M059J (cell line): ENCODE measurements at places on chromosomes 7 and 10.

DNA sequence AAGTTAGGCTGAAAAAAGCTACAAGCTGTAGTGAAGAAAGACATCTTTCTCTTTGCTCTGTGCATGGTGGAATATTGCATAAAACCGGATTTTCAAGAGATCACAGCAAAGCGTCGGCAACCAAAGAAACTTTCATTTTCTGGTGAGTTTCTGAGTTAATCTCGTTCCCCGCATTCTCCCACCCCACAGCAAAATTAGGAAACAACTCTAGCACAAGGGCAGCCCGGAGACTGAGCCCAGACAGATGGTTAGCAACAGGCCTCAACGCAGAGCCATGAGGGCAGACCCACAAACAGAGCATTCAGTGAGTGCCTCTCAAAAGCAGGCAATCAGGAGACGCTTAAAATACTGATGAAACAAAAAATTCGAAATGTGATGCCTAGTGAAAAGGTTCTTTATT, 396.1 kb upstream of the KLF6 start:
- DNase-seq = no peak

GRCh38 chr10:14806318-14806717, 31.5 kb downstream of the CDNF start:
- no peak for DNase-seq

GRCh38 chr7:74061840-74062539, 21.6 kb upstream of the LIMK1 start:
- DNase-seq = peak; percentile 97

DNA sequence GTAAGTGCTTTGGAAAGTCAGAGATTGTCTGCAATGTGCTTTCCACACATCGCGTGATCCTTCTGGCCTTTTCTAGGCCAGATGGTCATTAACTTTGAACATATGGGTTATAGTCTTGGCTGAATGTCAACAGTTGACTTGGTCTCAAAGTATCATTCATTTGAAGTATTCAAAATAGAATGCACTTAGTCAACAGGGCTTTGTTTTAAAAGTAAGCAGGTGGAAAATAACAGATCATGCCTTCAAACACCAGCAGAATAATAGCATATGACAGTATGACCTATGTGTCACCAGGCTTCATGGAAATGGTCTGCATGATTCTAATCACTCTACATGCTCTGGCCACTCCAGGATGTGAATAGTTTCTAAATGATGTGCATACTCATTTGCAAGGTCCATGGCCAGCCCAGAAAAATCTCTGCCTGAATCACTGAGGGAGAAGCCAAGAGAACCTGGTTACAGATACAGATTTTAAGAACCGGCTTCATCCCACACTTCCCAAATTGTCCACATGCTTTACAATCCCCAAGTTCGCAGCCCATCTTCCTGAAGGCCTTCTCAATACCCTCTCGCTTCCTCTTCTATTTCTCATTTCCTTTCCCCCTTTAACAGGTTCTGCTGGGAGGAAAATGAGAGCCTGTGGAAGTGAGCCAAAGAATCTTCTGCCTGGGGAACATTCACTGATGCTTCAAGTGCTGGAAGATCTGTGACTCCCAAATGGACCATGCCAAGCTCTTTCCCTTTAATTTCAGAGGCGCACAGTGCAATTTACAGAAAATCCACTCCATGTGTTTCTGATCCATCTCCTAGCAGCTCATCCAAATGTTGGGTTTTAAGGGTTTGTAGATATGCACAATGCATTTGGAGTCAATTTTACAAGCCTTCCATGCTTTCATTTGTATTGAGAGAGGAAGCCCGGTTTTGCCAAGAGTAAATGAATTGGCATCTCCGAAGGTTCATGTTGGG, 122.8 kb upstream of the GDF10 start:
- DNase-seq = no peak

DNA sequence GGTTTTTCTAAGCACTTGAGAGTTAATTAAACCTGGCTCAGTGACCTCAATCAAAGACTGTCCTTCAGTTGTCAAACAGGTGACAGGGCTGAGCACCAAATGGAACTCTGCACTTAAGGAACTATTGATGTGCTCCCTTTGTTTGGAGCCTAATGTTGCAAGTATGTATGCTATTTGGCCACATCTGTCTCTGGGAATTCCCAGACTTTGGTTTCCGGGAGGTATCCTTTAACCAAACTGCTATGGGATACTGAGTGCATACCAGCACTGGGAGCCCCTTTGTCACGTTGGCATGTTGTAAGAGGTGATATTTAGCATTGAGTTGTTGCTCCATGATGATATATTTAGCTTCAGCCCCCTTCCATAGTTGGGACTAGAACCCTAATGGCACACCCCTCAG, 25.2 kb downstream of the ASZ1 start:
- peak; percentile 5 for DNase-seq

DNA sequence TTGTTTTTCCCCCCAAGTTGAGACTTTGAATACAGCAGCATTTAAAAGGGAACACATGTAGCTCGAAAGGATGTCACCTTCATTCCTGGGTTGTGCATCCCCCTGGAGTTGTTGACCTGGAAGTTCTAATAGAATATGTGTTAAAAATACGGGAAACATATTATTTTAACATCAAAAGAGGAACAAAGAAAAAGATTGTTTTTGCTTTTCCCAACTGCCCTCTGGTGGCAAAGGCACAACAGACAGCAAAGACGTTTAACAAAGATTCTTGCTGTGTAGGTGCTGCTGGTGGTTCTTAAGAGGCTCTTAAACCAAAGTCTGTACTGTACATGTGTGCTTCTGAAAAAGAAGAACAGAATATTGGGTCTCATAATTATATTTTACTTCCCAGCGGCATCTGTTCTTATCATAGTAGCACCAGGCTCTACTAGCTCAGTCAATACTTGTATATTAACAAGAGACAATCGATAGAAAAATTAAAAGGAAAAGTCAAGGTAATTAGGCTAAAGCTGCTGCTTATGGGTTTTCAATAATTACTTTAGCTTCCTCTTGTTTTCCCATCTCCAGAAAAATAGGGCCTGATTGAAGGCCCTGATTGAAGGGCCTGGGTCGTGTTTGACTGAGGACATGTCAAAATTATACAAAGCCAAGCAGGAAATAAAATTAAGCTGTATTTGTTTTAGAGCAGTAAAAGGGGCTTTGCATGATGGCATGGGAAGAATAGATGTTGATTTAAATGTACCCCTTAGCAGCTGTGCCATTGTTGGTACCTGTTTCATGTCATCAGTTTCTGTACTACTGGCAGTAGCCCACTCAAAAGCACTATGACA, 384.2 kb upstream of the LRGUK start:
- DNase-seq = peak; percentile 25

DNA sequence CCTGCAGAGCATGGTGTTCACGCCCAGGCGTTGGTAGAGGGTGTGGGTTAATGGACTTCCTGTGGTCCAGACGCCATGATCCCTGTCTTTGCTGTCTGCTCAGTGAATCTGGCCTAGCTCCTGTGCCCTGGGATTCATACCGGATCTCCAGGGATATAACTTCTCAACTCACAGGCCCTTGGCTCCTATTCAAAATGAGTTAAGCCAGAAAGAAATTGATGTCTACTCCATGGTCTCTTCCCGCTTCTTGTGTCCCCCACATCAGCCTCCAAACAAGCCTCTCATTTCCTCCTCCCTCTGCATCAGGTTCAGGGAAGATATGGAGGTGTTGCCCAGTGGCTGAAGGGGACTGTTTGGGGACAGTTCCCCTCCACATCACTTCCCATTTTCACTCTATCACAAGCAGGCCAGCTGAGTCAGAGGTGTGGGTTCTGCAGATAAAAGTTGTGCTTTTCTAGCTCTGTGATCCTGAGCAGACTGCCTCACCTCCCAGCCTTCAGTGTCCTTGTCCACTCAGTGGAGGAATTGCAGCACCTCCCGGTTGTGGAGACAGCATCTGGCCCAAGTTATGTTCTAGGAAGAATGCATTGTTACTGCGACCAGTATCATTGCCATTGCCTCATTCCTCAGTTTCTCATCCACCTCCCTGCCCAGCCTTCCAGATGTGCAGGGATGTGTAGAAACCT, 22.5 kb downstream of the AKR1E2 start:
- no peak for DNase-seq

- DNase-seq = peak; percentile 43
Measured at GRCh38 chr7:132815696-132816311, 239.5 kb upstream of the PLXNA4 start.

DNA sequence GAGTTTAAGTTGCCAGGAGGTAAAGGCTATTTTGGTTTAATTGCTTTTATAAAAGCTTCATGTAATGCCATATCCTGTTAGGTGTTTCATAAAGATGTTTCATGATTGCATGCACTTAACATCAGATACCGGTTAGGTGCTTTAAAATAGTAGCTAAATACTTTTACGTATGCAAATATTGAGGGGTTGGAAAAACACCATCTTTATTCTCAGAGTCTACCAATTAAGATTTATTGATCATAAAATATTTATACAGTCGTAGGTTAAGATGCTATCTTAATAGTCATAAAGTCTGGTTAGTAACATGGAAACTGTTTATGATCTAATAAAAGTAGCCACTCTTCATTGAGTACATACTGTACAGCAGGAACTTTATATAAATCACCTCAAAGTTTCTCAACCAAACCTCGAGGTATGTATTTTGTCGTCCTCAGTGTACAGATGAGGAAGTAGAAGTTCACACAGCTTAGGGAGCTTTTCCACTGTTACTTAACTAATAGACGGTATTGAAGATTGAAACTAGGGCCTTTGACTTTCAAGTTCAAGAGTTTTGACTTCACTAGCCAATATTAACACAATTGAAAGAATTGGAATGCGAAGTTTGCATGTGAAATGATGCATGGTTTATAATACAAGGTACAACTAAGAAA, 897.1 kb downstream of the GATA3 start:
- DNase-seq = no peak

DNA sequence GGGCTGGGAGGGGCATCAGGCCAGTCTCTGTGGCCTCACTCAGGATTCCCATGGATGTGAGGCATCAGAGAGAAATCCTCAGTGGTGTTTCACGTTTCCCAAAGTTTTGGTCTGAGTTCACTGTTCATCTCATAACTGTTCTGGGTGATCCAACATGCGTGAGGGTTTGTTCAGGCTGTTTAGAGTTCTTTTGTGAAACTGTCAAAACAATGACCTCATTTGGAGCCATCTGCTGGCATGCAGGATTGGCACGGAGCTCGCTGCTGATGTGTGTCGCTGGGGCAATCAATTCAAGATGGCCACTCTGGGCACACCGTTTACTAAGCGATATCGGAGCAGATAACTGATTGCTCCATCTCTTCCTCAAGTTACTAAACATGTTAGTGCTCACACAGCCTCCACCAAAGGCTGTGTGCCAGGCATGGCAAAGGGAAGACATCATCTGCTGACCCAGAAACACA, 365.6 kb downstream of the WDR11 start:
- peak; percentile 25 for DNase-seq
